ENCODE measurements at places on chromosomes 11 and 22.

- DNase-seq: no peak
These were observed 858.8 kb downstream of the TBC1D22A start for GRCh38 chr22:47621253-47621652.

DNA sequence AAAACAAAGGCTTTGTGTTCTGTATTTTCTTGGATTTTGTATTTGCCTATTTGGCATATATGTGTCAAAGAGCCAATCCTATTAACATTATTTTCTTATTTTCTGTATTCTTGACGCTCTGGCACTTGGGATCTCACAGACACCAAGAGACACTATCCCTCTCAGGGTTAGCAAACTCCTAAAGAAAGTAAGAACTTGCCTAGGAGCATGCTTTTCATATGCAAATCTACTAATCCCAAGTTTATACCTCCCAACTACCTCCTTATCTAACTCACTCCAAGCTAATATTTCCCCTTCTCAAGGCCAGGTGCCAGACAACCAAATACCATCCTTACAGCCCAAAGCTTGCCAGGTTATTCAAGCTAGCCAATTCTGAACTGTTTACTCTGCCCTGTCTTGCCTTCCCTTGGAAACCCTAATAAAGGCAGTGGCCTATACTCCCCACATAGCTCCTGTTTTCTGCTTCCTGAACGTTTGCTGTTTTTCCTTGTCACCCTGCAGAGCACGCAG is 455.4 kb upstream of the ANO3 start:
- no peak for DNase-seq

DNA sequence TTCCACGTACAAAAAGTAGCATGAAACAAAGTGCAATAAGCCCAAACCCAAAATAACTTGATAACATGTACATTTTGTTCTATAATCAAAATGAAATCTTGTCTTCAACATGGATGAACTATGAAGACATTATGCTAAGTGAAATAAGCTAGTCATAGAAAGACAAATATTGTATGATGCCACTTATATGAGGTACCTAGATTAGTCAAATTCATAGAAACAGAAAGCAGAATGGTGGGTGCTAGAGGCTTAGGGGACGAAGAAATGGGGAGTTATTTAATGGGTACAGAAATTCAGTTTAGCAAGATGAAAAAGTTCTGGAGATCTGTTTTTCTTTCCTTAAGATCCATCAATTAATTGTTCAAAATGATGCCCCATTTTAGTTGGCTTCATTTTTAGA is 7.5 kb downstream of the PGM2L1 start:
- DNase-seq: no peak

- DNase-seq: no peak
These were observed 1327.0 kb downstream of the BRD1 start for GRCh38 chr22:48500471-48501230.

Data from glomerular endothelial cell (primary cell).